Mesendoderm (in vitro differentiated cells): ENCODE measurements at places on chromosomes 16 and 17.

DNA sequence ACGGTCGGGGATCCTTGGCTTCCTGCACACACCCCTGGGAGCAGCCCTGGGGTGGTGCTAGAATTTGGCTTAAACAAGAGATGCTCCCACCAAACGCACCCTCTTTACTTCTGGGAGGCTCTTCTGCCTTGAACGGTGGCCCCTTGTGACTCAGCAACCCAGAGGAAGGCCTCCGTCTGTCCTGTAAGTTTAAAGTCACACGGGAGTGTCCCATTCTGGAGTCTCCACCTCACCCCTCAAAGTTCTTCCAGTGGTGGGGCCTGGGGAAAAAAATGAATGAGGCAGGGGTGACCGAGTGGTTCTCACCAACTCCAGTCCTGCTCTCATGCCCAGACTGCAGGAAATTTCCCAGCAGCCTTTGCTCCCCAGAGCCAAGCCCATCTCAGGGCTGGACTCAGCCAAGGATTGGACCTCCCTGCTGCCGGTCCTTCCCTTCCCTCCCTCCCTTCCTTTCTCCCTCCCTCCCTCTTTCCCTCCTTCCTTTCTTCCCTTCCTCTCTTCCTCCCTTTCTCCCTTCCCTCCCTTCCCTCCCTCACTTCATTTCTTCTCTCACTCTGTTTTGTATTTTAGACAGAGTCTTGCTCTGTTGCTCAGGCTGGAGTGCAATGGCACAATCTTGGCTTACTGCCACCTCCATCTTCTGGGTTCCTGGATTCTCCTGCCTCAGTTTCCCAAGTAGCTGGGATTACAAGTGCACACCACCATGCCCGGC lies 11.4 kb downstream of the ITGAD start:
- DNase-seq: no peak

DNA sequence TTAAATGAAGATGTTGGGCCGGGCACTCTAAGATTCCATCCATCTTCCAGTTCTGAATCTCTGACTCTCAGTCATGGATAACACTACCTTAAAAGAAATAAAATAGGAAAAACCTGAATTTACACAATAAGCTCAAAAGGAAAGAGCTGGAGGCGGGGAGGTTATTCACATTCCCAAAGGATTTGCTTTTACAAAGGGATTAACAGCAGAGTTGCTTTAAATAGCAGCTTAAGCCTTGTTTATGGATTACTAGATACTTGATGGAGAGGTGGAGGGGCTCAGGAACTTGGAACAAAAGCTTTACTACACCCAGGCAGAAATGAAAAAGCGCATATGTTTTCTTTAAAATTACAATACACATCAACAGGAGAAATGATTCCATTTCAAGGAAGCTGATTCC lies 84.5 kb downstream of the XYLT1 start:
- DNase-seq: no peak

GRCh38 chr16:14608604-14609003 lies 21.5 kb downstream of the PARN start:
- no peak for DNase-seq

- no peak for DNase-seq
Observed at GRCh38 chr16:75931043-75931442, 204.8 kb upstream of the CPHXL start.

DNA sequence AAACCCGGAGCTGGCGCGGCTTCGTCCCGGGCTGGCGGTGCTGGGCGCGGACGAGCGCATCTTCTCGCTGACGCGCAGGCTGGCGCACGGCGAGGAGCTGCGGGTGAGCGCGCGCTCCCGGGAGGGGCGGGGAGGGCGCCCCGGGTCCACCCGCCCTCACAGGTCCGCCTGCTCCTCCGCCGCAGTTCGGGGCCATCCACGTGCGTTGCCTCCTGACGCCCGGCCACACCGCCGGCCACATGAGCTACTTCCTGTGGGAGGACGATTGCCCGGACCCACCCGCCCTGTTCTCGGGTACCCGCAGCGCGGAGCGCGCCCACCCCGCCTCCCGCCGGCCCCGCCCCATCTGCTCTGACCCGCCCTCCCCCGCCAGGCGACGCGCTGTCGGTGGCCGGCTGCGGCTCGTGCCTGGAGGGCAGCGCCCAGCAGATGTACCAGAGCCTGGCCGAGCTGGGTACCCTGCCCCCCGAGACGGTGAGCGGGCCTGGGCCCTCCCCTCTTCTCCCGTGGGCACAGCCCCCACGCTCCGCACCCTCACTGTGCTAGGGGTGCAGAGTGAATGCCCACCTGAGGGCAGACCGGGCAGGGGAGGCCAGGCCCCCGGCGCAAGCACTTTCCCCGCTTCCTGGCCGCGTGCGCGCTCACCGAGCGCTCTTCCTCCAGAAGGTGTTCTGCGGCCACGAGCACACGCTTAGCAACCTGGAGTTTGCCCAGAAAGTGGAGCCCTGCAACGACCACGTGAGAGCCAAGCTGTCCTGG lies 1.4 kb downstream of the HAGHL start:
- peak; percentile 75 for DNase-seq

DNA sequence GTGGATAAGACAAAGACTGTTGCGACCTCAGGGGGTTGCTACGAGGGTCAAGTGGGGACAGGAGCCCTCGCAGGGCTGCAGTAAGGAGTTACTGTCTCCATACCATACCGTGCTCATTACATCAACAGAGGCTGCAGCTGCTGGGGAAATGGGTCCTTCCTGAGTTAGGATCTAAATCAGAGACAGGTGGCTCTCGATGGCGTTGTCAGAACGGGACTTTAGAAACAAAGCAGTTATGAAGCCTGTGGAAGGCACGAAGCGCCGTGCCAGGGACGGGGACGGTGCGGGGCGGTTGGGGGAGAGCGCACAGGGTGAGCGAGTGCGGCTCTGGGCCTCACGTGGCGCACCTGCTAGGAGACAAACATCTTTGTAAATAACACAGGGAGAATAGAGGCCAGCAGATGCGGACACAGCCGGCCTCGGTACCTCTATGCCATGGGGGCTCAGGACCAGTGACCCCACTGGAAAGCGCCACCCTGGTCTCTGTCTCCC lies 34.4 kb downstream of the ZCCHC14 start:
- DNase-seq: no peak

- DNase-seq: peak; percentile 49
Observed at GRCh38 chr17:6374761-6375312, 60.1 kb downstream of the AIPL1 start.

GRCh38 chr16:873889-874288 lies 73.4 kb upstream of the GNG13 start:
- DNase-seq: no peak

GRCh38 chr16:53435066-53435688 lies 906 bp downstream of the RBL2 start:
- DNase-seq: peak; percentile 90

GRCh38 chr17:146983-147761 lies 9.8 kb downstream of the SCGB1C2 start:
- no peak for DNase-seq

- DNase-seq: no peak
Observed at GRCh38 chr16:66402166-66402565, 24.9 kb upstream of the BEAN1 start.

- DNase-seq: no peak
Observed at GRCh38 chr16:50103764-50104163, 38.0 kb downstream of the HEATR3 start.

DNA sequence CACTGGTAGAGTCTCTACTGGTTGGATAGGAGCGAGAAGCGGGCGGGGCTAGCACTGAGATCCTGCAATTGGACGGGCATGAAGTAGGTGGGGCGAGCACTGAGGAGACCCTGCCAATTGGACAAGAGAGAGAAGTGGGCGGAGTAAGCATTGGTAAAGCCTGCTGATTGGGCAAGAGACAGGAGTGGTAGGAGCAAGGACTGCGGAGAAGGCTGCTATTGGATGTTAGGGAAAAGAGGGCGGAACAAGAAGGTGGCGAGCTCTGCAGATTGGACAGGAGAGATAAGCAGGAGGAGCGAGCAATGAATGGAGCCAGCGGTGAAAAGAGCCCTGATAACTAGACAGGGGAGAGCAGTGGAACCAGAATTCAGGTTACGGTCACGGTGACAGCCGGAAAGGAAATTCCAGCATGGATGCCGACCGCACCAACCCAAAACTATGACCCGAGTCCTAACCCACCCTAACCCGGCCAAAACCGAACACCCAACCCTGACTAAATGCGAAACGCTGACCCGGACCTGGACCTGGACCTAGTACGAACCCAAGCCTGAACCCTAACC lies 4.8 kb downstream of the SCGB1C2 start:
- DNase-seq: peak; percentile 64

DNA sequence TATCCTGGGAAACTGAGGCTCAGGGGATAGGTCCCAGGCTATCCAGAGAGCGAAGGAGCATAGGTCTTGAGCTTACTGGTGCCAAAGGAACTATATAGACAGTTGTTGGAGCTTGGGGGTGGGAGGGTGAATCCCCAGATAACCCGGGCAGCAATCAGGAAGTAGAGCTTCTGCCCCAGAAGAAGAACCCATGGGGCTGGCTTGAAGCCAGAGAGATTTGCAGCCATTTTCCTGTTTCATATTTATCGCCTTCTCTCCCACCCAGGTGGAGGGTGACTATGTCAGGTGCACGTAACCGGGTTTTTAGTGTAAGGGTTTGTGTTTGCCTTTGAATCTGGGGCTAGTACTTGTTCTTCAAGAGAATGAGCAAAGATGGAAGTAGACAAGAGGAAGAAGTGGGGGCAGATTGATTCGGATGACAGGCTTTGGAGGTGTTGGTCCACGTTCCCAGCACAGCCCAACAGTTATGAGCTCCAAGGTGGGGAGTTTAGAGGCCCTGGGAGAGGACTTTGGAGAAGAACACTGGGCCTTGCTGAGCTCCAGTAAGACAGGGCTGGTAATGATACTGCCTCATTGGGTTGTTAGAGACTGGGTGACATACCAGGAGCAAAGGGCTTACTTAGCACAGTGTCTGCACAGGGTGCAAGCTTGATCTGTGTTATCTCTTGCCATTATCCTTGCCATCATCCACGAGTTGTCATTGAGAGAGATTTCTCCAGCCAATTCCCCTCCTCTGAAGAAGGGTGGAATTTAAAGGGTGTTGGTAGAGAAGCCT lies 145.6 kb downstream of the CCDC182 start:
- no peak for DNase-seq

DNA sequence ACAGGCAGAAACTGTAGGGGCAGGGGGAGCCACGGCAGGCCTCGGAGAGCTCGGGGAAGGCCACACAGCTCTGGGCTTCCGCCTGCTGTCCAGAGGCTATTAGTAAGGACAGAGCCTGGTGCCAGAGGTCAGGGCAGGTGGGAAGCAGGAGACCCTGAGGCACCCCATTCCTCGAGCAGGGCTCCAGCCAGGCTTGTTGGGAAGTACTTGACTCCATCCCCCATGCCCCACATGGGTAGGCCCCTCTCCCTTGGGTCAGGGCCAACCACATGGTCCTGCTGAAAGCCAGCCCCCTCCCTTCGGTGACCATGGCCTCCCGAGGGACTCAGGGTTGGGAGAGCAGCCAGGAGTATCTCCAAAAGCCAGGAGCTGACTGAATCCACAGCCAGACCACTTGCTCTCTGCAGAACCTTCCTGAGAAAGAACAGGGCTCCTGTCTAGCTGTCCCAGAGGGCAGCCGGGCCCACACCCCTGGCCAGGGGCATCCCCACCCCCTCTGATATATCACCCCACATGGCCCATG lies 17.4 kb upstream of the MPRIP start:
- no peak for DNase-seq

GRCh38 chr17:15453246-15453645 lies 14.2 kb downstream of the CDRT4 start:
- no peak for DNase-seq

- peak; percentile 47 for DNase-seq
Observed at GRCh38 chr17:40564883-40565768, at the start of gene CCR7. Gene CCR7 (minus strand): TSS chr17:40565472. CDS start chr17:40565409, 63 bp downstream.

DNA sequence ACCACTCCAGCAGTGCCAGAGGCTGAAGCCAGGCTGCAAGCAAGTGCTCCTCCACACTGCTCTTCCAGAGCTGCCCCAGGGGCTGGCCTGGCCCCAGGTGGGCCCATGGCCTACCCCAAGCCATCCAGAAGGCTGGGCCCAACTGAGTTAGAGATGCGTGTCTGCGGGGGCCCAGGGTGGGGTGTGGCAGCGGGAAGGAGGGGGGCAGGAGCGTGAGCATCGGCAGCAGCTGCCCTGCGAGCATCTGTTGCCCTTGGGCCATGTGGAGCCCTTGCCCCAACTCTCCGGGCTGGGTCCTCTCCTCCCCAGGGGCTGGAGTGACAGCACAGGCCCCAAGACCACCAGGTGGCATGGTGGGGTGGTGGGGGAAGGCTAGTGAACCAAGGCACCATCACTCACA lies 7.3 kb upstream of the SREBF1 start:
- DNase-seq: no peak

DNA sequence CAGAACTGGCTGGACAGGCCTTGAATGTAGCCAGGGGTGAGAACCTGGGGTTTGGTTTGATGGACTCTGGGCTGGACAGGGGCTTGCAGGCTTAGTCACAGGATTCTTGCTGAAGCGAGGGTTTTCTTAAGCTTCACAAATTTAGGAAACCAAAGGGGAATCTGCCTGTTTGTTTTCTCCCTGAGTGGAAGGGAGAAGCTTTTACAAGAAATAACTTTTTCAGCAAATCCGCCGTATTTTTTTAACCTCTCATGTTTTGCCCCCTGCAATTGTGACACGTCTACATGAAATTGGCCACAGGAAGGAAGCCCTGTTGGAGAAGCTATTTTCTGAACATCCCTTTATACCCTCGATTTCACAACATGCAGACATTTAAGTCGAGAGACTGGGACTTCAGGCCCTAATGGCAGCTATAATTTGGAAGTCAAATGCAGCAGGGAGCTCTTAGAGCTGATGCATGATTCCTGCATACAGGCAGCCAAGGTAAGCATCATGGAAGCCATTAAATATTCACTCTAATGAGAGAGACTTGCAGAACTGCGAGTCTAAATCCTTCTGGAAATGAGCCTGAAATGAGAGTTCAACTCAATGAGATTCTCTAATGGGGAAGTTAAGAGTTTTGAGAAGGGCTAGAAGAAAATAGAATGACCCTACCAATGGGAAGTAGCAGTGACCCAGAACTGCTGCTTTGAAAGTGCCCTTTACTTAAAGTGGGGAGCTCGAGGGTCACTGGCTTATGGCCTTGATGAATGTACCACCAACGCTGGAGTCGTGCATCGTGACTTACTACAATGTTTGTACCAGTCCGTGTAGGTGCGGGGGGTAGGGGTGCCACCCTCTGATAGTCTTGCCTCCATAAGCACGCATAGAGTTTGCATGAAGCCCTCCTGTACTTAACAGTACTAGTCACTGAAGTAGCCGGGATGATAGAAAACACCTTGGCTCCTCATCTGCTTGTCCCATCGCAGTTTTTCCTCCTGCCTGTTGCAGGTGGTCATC lies 45.1 kb upstream of the IRF8 start:
- DNase-seq: no peak

- no peak for DNase-seq
Observed at GRCh38 chr16:56667581-56668571, at the start of gene MT1G. Gene MT1G (minus strand): TSS chr16:56668065. CDS start chr16:56667993, 72 bp downstream.

DNA sequence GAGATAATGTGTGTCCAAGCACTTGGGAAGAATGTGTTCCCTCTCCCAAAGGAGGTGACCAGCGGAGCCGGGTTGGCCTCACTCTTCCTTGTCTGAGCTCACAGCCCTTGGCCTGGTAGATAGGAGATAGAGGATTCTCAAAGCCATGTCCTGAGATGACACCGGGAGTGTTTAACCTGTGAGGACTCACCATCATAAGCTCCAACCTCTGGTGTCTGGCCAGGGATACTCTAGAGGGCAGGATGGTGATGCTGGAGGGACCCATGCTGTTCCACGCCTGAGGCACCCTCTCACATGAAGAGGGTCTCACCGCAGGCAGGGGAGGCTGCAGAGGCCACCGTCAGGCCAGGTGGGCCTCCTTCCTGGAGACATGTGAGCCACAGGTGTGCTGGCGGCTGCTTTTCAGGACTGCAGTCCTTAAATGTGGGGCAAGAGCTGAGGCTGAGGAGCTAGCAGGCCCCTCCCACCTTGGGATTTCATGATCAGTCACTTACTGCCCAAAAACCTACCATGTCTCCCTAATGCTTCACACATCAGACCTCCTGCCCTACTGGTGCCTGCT lies 6.6 kb upstream of the ZNF629 start:
- no peak for DNase-seq

GRCh38 chr17:78588258-78589030 lies 11.2 kb upstream of the DNAH17 start:
- DNase-seq: no peak
